ENCODE measurements at places on chromosomes 16 and 17. TPM values are rescaled to one million over a fixed set of nuclear protein-coding genes. Genes with fewer than 3 reads are reported as not detected.

- H3K36me3 ChIP-seq: no peaks in the 10 kb centered on the region
- H3K4me1 ChIP-seq: peaks cover 44% of the 10 kb centered on the region
- peak; percentile 47 for DNase-seq
- peak overlapping the region; percentile 80 for H3K27ac ChIP-seq
- H3K4me3 ChIP-seq: no peak overlapping the region
These were observed 16.8 kb downstream of the B9D1 start for GRCh38 chr17:19345486-19346350.

Gene ABCC6
- total RNA-seq: 1.7 TPM

DNA sequence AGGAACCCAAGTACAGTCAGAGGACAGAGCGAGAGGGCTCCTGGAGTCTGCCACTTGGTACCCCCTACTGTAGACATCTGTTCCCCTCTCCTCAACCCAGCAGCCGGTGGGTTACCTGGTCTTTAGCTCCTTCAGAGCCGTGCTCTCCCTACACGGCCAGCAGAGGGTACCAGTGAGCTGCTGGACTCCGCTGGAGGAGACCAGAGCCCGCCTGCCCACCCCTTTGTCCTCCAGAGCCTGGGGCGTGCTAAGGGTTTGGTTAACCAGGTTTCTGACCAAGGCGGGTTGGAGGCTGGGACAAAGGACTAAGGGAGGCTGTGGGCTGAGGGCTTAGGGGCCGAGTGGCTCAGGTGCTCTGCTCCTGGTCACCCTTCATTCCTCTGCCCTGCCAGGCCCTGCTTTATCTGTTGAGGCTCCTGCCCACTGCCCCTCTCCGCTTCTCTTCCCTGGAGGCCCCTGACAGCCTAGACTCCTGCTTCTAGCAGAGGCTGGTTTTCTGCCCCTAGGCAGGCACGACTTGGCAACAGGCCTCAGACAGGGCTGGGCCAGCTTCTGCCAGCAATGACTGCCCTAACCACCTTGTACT is 2.7 kb upstream of the HSD11B2 start:
- H3K4me3 ChIP-seq: no peak overlapping the region
- peaks cover 27% of the 10 kb centered on the region for H3K4me1 ChIP-seq
- peaks cover 6% of the 10 kb centered on the region for H3K27me3 ChIP-seq
- DNase-seq: peak; percentile 87
- H3K27ac ChIP-seq: no peak overlapping the region

DNA sequence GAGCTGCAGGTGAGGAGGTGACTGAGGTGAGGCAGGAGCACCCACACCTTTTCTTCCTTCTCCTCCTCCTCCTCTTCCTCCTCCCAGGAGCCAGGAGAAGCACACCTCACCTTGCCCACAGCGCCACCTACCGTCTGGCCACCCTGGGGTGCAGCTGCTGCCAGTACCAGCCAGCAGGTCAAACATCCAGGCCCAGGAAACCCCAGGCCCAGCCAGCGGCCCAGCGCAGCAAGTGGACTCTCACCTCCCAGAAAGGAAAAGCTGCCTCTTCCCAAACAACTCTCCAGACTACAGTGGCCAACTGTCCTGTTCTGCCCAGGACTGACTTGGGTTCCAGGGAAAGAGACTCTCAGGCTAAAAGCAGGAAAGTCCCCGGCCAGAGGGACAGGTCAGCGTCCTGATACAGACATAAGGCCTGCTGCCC is 22.7 kb downstream of the PEMT start:
- H3K4me3 ChIP-seq: no peak overlapping the region
- DNase-seq: no peak
- H3K36me3 ChIP-seq: no peaks in the 10 kb centered on the region

DNA sequence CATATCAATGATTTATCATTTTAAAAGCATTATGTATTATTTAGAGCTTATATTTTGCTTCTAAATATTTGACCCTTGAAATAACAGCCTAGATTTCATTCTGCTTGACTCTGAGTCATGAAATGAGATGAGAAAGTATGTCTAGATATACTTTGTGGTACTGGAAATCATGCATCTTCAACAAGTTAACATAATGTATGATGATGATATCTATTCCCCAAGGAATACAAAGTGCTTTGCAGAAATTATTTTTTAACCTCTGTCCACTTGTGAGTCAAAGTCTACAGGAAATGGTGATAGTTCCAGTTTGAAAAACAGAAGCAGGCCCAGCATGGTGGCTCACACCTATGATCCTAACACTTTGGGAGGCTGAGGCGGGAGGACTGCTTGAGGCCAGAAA is 36.1 kb downstream of the GOSR1 start:
- H3K27ac ChIP-seq: no peak overlapping the region
- no peaks in the 10 kb centered on the region for H3K4me1 ChIP-seq
- H3K36me3 ChIP-seq: peaks cover 5% of the 10 kb centered on the region
- H3K27me3 ChIP-seq: no peaks in the 10 kb centered on the region
- DNase-seq: no peak
- H3K4me3 ChIP-seq: no peak overlapping the region

- peak overlapping the region; percentile 97 for H3K4me3 ChIP-seq
- H3K27ac ChIP-seq: peak overlapping the region; percentile 94
- no peaks in the 10 kb centered on the region for H3K27me3 ChIP-seq
- H3K36me3 ChIP-seq: no peaks in the 10 kb centered on the region
- peak; percentile 76 for DNase-seq
- no peaks in the 10 kb centered on the region for H3K4me1 ChIP-seq
These were observed 727 bp upstream of the TENT4B start for GRCh38 chr16:50152351-50152806.

DNA sequence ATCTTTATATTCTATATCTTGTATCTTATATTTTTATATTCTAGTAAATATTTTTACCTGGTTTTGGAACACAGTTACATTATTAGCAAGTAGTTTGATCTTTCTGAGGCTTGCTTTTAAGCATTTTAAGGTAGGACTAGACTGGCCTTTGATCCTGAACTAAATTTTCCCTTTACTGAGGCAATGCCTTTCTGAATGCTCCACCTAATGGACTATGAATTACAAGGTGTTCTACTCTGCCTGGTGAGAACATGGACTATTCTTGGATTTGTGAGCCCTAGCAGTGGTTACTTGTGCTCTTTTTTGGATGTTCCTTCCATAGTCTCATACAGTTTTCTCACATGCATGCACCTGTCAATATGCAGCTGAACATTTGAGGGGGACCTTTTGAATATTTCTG is 32.5 kb upstream of the SMIM36 start:
- H3K27me3 ChIP-seq: no peaks in the 10 kb centered on the region
- no peak for DNase-seq
- no peak overlapping the region for H3K27ac ChIP-seq
- H3K36me3 ChIP-seq: no peaks in the 10 kb centered on the region
- no peaks in the 10 kb centered on the region for H3K4me1 ChIP-seq

Gene CFAP97D1
- total RNA-seq: not detected

Gene CDK3
- total RNA-seq: 2.6 TPM

- peak; percentile 90 for DNase-seq
- peaks cover 22% of the 10 kb centered on the region for H3K4me1 ChIP-seq
- peaks cover 45% of the 10 kb centered on the region for H3K36me3 ChIP-seq
- H3K27me3 ChIP-seq: no peaks in the 10 kb centered on the region
These were observed 16.3 kb upstream of the AURKB start for GRCh38 chr17:8226536-8227237.

GRCh38 chr16:9053006-9053601 is 38.3 kb upstream of the HAPSTR1 start:
- no peaks in the 10 kb centered on the region for H3K27me3 ChIP-seq
- H3K4me1 ChIP-seq: peaks cover 4% of the 10 kb centered on the region
- no peak overlapping the region for H3K4me3 ChIP-seq
- no peak overlapping the region for H3K27ac ChIP-seq

DNA sequence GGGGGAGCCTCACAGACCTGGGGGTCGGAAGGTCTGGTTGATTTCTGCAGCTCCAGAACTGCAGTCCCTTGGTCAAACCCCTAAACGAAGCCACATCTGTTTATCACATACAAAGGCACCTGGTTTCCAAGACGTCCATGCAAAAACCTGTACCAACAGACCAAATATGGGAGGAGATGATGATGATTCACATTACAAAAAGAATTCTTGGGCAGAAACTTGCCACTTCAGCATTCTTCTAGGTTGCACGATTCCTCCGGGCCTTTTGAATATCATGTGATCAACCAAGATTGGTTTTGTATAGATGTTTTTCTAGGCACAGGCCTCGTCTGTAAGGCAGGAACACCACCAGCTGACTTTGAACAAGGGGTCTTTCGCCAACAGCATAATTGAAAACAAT is 466.3 kb downstream of the SOX9 start:
- no peak overlapping the region for H3K4me3 ChIP-seq
- H3K27ac ChIP-seq: no peak overlapping the region
- DNase-seq: no peak

DNA sequence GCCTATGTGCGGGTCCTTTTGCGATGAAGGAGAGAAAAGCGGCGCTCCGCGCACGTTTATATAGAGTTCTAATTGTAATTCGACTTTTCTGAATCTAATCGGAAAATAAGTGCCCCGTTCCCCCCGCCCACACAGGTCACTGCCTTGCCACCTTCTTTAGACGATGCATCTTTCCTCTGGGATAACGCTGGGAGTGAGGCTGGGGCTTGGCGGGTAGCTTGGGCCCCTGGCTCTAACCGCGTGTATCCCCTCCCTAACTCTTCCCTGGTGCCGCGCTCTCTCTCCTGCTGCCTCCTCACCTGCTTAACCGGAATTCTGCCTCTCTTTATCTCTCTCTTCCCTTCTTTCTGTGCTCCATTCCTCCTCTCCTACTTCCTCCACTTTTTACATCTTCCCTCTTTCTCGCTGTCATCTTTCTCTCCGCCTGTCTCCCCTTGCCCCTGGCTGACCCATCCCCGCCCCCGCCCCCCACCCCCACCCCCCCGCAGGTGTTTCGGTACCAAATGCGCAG is 2.6 kb downstream of the LHX1 start:
- DNase-seq: no peak
- H3K4me1 ChIP-seq: no peaks in the 10 kb centered on the region
- H3K4me3 ChIP-seq: no peak overlapping the region
- peaks cover 100% of the 10 kb centered on the region for H3K27me3 ChIP-seq

GRCh38 chr17:40722241-40722640 is 18.7 kb upstream of the KRT24 start:
- H3K36me3 ChIP-seq: no peaks in the 10 kb centered on the region
- H3K27ac ChIP-seq: peak overlapping the region; percentile 27
- H3K4me1 ChIP-seq: no peaks in the 10 kb centered on the region
- H3K27me3 ChIP-seq: no peaks in the 10 kb centered on the region
- no peak for DNase-seq
- no peak overlapping the region for H3K4me3 ChIP-seq

Gene OR2C1
- not detected for total RNA-seq

Gene GRAPL
- 2.5 TPM for total RNA-seq
